ENCODE measurements at places on chromosomes 5 and 9. TPM values are rescaled to one million over a fixed set of nuclear protein-coding genes. Genes with fewer than 3 reads are reported as not detected.

DNA sequence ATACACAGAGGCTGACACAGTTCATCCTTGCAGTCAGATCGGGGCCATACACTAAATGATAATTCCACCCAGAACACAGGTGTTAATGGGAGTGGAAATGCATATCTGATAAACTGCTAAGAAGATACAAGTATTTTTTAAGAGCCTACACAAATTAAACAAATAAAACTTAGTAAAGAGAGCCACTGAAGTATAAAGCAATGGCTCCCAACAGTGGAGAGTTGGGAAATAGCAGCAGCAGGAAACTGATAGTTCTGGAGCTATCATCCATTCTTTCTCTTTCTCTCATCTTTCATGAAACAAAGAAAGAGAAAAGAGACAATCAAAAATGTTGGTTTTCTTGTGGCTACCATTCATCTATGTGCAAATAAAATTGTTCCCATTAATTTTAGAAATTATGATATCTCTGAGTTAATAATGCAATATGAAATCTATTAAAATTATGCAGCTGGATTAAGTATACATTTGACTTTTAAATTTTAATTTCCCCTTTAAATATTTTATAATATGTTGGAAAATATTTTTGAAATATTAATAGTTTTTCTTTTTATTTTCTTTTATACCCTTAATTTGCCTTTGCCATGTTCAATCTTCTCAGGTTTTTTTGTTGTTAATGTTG is 120.8 kb downstream of the EMB start:
- H3K4me1 ChIP-seq: no peaks in the 10 kb centered on the region
- H3K36me3 ChIP-seq: no peaks in the 10 kb centered on the region
- H3K4me3 ChIP-seq: no peak overlapping the region
- no peaks in the 10 kb centered on the region for H3K27me3 ChIP-seq
- no peak overlapping the region for H3K27ac ChIP-seq

- no peak overlapping the region for H3K4me3 ChIP-seq
- H3K4me1 ChIP-seq: no peaks in the 10 kb centered on the region
- no peaks in the 10 kb centered on the region for H3K27me3 ChIP-seq
- DNase-seq: no peak
These were observed 74.1 kb downstream of the CSF2 start for GRCh38 chr5:132147663-132148062.

DNA sequence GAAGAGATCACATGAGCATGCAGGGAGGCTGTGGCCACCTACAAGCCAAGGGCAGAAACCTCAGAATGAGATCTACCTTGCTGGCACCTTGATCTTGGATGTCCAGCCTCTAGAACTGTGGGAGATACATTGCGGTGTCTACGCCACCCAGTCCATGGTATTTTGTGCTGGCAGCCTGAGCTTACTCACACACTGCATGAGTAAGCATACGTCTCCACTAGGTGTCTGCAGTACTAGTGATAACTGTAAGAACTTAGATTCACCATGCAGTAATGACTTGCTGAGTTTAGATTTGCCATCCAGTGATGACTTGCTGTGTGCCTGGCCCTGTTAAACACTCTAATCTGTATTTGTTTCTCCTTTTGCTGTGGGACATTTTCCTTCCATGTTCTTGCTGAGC is 417.7 kb downstream of the GADD45G start:
- peaks cover 23% of the 10 kb centered on the region for H3K4me1 ChIP-seq
- H3K4me3 ChIP-seq: no peak overlapping the region
- no peak overlapping the region for H3K27ac ChIP-seq
- peaks cover 8% of the 10 kb centered on the region for H3K27me3 ChIP-seq

DNA sequence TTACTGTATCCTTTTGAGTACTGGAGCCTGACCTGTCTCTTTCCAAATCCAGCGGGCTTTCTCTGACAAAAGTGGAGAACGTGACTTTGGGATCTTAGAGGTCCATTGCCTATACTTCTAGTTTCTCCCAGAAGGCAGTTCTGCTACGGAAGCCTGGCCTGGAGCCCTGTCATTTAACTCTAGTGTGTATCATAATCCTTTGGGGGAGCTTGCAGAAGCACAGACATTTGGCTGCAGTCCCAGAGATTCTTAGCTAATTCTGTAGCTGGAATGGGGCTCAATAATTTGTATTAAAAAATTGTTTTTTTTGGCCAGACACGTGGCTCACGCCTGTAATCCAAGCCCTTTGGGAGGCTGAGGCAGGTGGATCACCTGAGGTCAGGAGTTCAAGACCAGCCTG is 3.0 kb downstream of the HARS2 start:
- H3K4me1 ChIP-seq: peaks cover 12% of the 10 kb centered on the region
- peaks cover 65% of the 10 kb centered on the region for H3K36me3 ChIP-seq
- no peak overlapping the region for H3K27ac ChIP-seq
- no peak overlapping the region for H3K4me3 ChIP-seq
- DNase-seq: no peak
- no peaks in the 10 kb centered on the region for H3K27me3 ChIP-seq

DNA sequence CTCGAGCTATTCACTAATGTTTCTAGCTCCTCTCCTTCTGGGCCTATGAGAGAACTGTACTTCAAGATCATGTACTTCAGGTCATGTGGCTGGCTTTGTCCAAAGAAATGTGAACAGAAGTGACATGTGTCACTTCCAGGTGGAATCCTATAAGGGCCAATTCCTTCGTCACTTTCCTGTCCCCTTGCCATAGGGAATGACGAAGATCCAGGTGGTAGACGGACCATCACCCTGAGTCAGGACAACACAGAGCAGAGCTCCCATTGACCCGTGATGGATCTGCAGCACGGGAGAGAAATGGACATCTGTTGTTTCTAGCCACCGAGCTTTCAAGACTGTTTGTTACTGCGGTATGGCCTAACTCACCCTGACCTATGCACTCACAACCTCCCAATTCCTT is 157.0 kb downstream of the DRD1 start:
- H3K4me1 ChIP-seq: no peaks in the 10 kb centered on the region
- no peaks in the 10 kb centered on the region for H3K27me3 ChIP-seq
- H3K36me3 ChIP-seq: no peaks in the 10 kb centered on the region
- H3K27ac ChIP-seq: no peak overlapping the region
- no peak for DNase-seq
- no peak overlapping the region for H3K4me3 ChIP-seq

GRCh38 chr5:108650997-108651396 is 96.7 kb upstream of the FER start:
- no peak for DNase-seq
- H3K27ac ChIP-seq: no peak overlapping the region
- H3K36me3 ChIP-seq: no peaks in the 10 kb centered on the region
- H3K4me1 ChIP-seq: no peaks in the 10 kb centered on the region

DNA sequence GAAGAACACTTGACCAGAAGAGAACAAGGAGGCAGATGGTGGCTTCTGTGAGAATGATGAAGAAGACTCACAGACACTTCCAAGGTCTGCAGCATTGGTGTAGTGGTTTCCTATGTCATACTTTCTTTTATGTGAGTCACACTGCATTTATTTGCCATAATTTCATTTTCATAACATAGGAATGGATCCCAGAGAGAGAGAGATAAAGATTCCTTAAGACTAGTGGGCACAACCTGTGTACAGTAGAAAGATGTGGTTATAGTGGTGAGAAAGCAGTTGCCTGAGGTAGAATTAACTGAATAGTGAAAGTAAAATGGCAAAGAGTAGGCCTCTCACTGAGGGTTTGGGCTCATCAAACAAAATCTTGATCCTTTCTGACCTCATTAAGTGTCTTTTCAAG is 7.6 kb upstream of the CCDC152 start:
- H3K4me1 ChIP-seq: no peaks in the 10 kb centered on the region
- no peaks in the 10 kb centered on the region for H3K36me3 ChIP-seq

DNA sequence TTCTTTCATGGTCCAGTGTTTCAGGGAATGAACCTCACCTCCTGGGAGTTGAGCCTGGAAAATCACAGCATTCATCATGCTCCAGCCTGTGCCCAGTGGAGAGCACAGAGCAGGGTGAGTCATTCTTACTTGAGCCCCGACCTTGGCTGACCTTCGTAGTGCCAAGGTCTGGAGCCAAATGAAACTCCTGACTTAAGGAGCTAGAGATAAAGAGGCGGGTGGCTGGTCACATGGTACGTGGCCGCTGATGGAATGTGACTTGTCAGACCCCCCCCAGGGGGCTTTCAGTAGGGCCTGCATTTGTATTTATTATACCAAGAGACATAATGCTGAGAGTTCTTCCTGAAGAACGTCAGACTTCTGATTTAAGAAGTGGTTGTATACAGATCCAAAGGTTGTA is 15.0 kb upstream of the PIP5K1B start:
- no peak overlapping the region for H3K4me3 ChIP-seq
- H3K27ac ChIP-seq: no peak overlapping the region
- peaks cover 4% of the 10 kb centered on the region for H3K27me3 ChIP-seq
- H3K36me3 ChIP-seq: no peaks in the 10 kb centered on the region

GRCh38 chr5:125578551-125578950 is 832.1 kb upstream of the ZNF608 start:
- H3K4me1 ChIP-seq: peaks cover 13% of the 10 kb centered on the region
- H3K4me3 ChIP-seq: no peak overlapping the region
- DNase-seq: no peak
- H3K36me3 ChIP-seq: no peaks in the 10 kb centered on the region
- no peaks in the 10 kb centered on the region for H3K27me3 ChIP-seq

GRCh38 chr9:21779397-21779796 is 23.0 kb upstream of the MTAP start:
- H3K36me3 ChIP-seq: no peaks in the 10 kb centered on the region
- no peaks in the 10 kb centered on the region for H3K4me1 ChIP-seq
- no peak overlapping the region for H3K4me3 ChIP-seq
- H3K27ac ChIP-seq: no peak overlapping the region

- no peak overlapping the region for H3K4me3 ChIP-seq
- H3K27ac ChIP-seq: no peak overlapping the region
- H3K27me3 ChIP-seq: no peaks in the 10 kb centered on the region
- DNase-seq: no peak
- no peaks in the 10 kb centered on the region for H3K4me1 ChIP-seq
These were observed 116.7 kb downstream of the PHF2 start for GRCh38 chr9:93693129-93693528.

DNA sequence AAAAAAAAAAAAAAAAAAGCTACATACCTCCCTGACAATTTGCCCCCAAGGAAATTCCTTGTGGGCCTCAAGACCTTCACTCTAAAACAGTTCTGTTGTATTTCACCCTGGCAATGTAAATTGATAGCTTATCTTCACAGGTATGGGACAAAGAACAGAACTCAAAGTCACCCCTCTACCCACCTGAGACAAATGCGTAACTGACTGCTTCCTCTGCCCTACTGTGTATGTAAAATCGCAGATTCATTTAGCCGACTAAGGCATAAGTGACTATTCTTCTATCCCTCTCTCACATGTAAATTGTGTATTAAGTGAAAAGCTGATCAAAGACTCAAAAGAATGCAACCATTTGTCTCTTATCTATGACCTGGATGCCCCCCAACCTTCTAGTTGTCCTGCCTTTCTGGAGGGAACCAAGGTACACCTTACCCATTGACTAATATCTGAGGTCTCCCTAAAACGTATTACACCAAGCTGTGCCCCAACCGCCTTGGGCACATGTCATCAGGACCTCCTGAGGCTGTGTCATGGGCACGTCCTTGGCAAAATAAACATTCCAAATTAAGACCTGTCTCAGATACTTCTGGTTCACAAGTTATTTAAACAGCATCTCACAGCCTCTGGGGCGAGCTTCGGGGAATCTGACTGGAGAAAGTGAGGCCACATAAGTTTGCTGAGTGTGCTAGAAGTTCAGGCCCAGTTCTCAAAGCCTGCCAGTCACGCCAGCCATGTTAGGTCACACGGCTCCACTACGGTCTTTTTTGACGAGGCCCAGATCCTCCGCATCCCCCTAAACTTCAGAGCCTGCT is 954 bp downstream of the TBCA start:
- peaks cover 13% of the 10 kb centered on the region for H3K36me3 ChIP-seq
- H3K4me1 ChIP-seq: peaks cover 8% of the 10 kb centered on the region
- H3K27ac ChIP-seq: peak overlapping the region; percentile 97
- H3K27me3 ChIP-seq: no peaks in the 10 kb centered on the region
- DNase-seq: no peak
- H3K4me3 ChIP-seq: peak overlapping the region; percentile 81

- H3K36me3 ChIP-seq: no peaks in the 10 kb centered on the region
- no peaks in the 10 kb centered on the region for H3K4me1 ChIP-seq
- no peaks in the 10 kb centered on the region for H3K27me3 ChIP-seq
These were observed 61.9 kb downstream of the WWC1 start for GRCh38 chr5:168353216-168353957.

GRCh38 chr9:22992780-22993179 is 546.2 kb downstream of the DMRTA1 start:
- no peak for DNase-seq
- H3K27ac ChIP-seq: no peak overlapping the region
- no peaks in the 10 kb centered on the region for H3K4me1 ChIP-seq
- H3K27me3 ChIP-seq: no peaks in the 10 kb centered on the region
- no peak overlapping the region for H3K4me3 ChIP-seq
- no peaks in the 10 kb centered on the region for H3K36me3 ChIP-seq

GRCh38 chr5:95519151-95519550 is 35.6 kb downstream of the SKIC3 start:
- no peaks in the 10 kb centered on the region for H3K27me3 ChIP-seq
- peak; percentile 28 for DNase-seq
- peaks cover 13% of the 10 kb centered on the region for H3K36me3 ChIP-seq
- H3K4me1 ChIP-seq: no peaks in the 10 kb centered on the region
- no peak overlapping the region for H3K4me3 ChIP-seq

GRCh38 chr9:110143950-110144545 is 63.9 kb downstream of the C9orf152 start:
- H3K27me3 ChIP-seq: no peaks in the 10 kb centered on the region
- DNase-seq: no peak
- peaks cover 8% of the 10 kb centered on the region for H3K36me3 ChIP-seq
- H3K4me1 ChIP-seq: peaks cover 18% of the 10 kb centered on the region

GRCh38 chr5:147407094-147407681 is 102.7 kb downstream of the DPYSL3 start:
- no peak overlapping the region for H3K4me3 ChIP-seq
- H3K27ac ChIP-seq: no peak overlapping the region
- H3K4me1 ChIP-seq: peaks cover 45% of the 10 kb centered on the region
- peaks cover 46% of the 10 kb centered on the region for H3K36me3 ChIP-seq

DNA sequence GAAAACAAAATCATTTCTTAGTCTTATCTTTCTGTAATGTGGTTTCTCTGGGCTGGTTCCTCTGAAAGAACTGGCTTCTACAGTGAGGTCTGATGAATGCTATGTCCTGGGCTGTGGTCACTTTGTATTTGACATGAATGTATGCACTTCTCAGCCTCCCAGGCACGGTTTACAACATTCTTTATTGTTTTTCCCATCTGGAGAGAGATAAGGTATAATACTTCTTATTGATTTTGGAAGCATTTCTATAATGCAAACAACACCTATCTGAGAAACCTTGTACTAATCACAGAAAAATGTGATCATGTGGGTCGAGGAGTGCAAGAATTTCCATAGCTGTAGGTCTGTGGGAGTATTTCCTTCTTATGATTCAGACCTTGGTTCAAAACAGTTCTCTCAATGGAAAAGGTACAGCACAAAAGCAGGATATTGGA is 46.9 kb downstream of the ACTBL2 start:
- peaks cover 6% of the 10 kb centered on the region for H3K4me1 ChIP-seq
- no peak overlapping the region for H3K27ac ChIP-seq
- no peaks in the 10 kb centered on the region for H3K27me3 ChIP-seq

SPINK5 gene
- polyA plus RNA-seq: 0.22 TPM

RNF180 gene
- polyA plus RNA-seq: 1.3 TPM

IL3 gene
- not detected for polyA plus RNA-seq

AIF1L gene
- polyA plus RNA-seq: 31.8 TPM

ORM2 gene
- polyA plus RNA-seq: 0.33 TPM

ADGRV1 gene
- 2.3 TPM for polyA plus RNA-seq

GDA gene
- polyA plus RNA-seq: 0.70 TPM

SPACA9 gene
- 1.7 TPM for polyA plus RNA-seq

NR2F1-AS1 gene
- polyA plus RNA-seq: 1.7 TPM

FBXW11 gene
- polyA plus RNA-seq: 35.9 TPM

LCN9 gene
- not detected for polyA plus RNA-seq

NEUROG1 gene
- polyA plus RNA-seq: not detected

ANXA1 gene
- 89.2 TPM for polyA plus RNA-seq

KIF20A gene
- 29.1 TPM for polyA plus RNA-seq

HEMGN gene
- polyA plus RNA-seq: 9.0 TPM

All from muscle of leg (tissue), 16 donors.